ENCODE measurements at places on chromosomes 13 and 19.
A peak's percentile ranks its signal among the peaks of the same experiment; 100 is the strongest.

GRCh38 chr19:4174895-4175668 is 7.3 kb downstream of the SIRT6 start:
- DNase-seq = no peak

DNA sequence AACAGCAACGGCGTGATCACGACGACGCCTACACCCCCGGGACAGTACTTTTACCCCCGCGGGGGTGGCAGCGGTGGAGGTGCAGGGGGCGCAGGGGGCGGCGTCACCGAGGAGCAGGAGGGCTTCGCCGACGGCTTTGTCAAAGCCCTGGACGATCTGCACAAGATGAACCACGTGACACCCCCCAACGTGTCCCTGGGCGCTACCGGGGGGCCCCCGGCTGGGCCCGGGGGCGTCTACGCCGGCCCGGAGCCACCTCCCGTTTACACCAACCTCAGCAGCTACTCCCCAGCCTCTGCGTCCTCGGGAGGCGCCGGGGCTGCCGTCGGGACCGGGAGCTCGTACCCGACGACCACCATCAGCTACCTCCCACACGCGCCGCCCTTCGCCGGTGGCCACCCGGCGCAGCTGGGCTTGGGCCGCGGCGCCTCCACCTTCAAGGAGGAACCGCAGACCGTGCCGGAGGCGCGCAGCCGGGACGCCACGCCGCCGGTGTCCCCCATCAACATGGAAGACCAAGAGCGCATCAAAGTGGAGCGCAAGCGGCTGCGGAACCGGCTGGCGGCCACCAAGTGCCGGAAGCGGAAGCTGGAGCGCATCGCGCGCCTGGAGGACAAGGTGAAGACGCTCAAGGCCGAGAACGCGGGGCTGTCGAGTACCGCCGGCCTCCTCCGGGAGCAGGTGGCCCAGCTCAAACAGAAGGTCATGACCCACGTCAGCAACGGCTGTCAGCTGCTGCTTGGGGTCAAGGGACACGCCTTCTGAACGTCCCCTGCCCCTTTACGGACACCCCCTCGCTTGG is 966 bp downstream of the JUNB start:
- DNase-seq = no peak

GRCh38 chr19:3653865-3654513 is 27.4 kb upstream of the CACTIN start:
- no peak for DNase-seq

DNA sequence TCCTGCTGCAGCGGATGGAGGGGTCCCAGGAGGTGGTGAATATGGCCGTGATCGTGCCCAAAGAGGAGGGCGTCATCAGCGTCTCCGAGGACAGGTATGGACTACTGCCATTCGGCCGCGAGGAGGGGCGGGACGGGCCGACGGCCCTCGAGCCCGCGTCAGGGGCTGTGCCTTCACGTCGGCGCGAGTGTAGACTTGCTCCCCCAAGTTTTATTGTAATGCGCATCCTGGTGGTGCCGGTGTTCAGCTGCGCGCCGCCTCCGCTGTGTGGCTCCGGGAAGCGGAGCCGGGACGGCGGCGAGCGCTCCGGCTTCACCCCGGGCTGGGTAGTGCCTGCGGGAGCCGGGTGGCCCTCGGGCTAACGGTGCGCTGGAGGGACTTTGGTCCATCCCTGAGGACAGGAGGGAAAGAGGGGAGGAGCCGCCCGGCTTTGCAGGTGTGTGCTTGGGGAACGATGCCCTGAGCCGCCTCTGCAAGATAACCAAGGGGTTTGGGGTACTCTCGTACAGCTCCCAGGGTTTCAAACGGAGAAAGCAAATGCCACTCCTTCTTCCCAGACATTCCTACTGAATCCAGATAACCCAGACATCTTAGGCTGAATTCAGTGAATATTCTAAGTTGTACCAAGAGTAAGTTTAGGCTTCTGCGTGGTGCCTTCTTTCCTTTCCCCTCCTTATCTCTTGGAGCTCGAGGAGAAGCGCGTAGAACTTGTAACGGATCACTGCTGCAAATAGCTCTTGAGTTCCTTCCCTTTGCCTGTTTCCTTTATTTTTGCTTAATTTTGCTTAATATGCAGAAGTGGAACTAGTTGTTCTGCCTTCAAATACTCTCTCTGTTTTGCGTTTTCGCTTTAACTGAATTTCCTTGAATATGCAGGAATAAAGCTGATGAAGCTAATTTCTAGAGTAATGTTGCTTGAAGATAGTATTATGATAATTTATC is 740 bp downstream of the WDFY2 start:
- DNase-seq = peak; percentile 34

- DNase-seq = no peak
Measured at GRCh38 chr19:4061683-4062418, 4.8 kb downstream of the ZBTB7A start.

DNA sequence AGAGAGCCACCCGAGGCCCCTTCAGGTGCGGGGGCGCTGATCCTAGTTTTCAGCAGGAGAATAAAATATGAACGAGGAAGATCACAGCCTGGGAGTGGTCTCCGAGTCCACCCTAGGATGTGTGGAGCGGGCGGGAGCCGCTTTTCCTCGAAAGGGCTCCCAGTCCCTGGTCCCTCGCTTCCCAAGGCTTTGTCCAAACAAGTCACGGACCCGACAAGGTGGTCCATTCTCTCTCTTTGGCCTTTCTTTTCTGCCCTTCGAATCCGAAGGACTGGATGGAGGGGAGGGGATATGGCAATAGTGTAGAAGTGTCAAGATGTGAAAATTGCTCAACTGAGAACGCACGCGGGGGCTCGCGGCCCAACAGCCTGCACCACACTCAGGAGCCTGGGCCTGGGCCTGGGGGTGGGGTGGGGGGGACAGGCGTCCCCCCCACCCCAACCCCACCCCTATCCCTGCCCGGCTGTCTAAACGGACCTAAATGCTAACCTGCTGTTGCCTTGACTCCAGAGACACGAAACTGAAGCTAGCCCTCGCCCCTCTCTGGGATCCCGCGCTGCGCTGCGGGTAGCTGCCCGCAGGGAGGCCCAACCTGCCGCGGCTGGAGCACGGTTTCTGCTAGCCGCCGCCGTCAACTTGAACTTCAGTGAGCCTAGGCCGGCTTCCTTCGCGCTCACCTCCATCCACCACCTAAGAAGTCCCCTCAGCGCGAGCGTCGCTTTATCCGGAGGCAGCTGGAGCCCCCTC is 7.1 kb downstream of the ZIC2 start:
- DNase-seq = no peak

DNA sequence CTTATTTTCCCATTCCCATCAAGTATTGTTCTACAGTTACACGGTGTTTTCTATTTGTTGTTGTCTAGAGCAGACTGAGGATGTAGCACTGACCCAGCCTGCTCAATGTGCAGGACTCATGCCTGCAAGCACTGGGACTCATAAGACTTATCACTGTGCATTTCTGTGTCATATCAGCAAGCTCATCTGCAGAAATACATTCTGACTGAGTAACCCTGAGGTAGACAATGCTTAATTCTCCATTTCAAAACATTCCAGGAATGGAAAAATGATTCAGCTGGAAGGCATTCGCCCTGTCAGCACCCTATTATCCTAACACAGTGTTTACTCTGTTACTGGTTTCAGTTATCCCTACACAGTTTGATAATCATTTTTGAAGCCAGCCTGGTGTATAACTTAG is 2506.4 kb downstream of the PCDH9 start:
- peak; percentile 96 for DNase-seq

DNA sequence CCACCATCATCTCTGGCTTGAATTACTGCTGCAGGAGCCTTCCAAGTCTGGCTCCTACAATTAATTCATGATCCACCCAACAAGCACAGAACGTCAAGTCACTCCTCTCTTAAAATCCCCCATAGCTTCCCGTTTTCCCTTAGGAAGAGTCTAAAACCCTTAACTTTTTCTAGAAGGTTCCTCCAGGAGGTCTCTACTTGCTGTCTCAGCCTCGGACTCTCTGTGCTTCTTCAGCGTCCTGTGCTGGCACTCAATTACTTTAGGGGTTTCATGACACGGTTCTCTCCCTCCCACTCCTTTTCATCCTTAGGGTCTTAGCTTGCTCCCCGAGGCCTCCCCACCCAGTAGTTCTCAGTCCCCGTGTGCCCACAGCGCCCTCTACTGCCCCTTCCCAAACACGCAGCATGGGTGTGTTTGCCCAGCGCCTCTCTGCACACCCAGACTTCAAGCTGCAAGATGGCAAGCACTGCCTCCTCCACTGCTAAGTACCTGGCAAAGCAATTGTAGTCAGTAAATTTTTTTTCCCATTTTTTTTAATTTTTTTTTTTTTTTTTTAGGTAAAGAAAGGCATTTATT is 25.8 kb upstream of the MAP3K10 start:
- no peak for DNase-seq

DNA sequence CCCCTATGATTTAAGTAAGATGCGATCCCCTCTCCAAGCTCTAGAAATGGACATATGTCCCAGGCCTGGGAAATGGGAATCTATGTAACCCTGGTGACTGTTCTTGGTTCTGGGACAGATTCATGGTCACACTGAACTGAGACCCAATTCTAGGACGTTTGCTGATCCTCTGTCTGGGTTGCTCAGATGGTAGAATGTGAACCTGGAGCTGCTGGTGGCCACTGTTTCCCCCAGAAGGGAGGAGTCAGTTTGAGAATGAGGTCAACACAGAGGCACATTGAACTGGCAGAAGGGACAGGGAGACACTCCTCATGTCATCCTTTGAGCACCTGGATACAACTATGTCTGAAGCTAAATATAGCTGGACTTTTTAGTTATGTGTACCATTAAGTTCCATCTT is 29.1 kb downstream of the FAM187B start:
- no peak for DNase-seq

GRCh38 chr19:49555600-49556411 is 24.6 kb downstream of the NOSIP start:
- no peak for DNase-seq

DNA sequence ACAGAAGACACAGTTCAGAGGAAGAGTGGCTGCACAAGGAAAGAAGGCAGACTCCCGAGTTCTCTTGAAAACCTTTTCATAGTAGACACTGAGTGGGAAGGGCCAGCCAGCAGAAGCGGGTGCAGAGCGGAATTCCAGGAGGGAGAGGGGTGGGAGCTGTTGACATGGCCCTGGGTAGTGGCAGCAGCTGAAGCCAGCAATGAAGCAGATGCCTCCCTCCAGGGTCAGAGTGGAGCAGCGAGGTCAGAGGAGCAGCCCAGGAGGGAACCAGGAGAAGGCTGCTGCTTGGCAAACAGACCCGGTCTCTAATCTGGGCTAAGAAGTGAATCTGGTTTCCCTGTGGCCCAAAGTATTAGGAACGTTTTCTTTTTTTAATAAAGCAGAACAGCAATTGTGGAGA is 73.9 kb upstream of the SPATA13 start:
- DNase-seq = no peak

- no peak for DNase-seq
Measured at GRCh38 chr13:113622791-113623490, 35.1 kb downstream of the ATP4B start.

DNA sequence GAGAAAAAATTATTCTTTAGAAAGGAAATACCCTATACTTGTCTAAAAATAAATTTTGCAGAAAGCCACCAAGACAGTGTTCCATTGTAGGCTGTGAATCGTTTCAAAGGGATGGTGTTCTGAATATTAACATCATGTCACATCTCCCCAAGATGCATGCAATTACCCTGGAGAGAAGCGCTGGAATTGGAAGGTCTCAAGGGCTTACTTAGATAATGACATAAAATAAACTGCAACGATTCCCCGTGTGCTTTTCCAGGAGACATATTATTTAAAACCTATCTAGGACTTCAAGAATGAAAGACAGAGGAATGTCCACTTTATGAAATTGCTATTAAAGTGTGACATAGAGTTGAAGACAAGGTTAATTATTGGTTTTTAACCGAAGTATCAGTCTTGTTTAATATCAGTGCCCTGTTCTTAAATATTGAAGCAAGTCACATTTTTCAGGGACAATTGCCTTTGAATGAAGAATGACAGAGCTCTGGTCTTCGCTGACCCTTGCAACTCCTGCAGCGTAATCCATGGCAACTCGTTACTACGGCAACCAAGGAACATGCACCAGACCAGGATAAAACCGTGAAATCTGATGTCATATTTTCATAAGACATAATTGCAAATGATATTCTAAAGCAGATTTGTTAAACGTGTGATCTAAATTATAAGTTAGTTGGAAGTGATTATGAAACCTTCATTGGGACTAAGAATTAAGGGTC is 91.7 kb downstream of the EFNB2 start:
- DNase-seq = no peak

DNA sequence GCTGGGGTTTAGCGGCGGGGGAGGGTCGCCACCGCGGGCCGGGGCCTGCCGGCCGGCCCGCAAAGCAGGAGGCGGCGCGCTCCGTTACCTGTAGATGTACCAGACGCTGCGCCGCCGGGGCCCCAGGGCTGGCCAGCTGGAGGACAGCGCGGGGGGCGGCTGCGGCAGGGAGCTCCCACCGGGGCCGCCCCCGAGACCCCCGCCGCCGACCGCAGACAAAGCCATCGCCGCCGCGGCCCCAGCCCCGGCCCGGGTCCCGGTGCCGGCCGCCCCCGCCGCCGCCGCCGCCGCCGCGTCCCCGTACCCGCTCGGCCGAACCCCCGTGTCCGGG is 24.8 kb downstream of the SHANK1 start:
- DNase-seq = no peak

DNA sequence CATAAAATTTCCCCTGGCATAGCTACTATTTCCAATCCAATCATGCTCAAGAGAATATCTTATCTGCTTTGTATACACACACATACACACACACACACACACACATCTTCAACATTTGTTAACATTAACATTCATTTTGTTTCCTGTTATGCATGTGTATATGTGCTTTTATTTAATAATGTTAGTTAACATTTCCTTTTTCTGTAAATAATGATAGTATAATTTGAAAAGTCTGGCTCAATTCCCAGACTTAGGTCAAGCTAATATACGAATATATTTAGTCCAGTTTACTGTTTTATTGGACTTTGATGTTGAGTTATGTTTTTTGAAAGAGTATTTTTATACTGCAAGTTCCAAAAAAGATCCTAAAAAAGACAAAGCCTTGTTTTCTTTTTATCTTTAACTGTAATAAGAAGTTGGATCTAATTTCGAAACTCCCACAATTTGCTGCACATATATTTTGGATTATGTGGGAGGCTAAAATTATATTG is 1072.4 kb downstream of the EFNB2 start:
- peak; percentile 33 for DNase-seq

Data from astrocyte (in vitro differentiated cells and primary cell).